ENCODE measurements at places on chromosomes 16 and 17.

DNA sequence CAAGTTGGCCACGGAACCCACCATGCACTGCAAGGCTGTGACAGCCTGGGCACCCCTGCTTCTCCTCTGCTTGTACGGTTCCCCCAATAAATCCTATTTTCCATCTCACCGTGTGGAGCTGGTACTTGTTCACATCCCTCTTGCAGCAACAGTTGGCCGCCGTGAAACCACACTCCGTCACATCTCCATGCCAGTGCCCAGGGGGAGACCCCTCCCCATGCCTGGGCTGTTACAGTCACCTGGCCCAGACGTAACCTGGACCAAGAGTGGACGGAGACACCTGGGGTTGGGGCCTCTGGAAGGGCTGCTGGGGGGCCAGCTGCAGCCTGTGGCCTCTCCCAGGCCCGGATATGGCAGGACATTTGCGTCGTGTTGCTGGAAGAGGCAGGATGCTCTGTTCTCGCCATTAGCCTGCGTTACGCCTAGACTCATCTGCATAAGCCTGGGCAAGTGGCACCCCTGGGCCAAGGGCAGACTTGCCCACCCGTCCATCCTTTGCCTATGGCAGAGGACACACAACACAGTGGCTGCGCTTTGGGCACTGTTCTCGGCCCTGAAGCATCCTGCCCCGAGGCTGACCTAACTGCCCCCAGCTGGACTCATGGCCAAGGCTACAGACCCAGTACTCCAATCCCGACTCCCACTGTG is 14.2 kb upstream of the KREMEN2 start:
- DNase-seq = no peak

DNA sequence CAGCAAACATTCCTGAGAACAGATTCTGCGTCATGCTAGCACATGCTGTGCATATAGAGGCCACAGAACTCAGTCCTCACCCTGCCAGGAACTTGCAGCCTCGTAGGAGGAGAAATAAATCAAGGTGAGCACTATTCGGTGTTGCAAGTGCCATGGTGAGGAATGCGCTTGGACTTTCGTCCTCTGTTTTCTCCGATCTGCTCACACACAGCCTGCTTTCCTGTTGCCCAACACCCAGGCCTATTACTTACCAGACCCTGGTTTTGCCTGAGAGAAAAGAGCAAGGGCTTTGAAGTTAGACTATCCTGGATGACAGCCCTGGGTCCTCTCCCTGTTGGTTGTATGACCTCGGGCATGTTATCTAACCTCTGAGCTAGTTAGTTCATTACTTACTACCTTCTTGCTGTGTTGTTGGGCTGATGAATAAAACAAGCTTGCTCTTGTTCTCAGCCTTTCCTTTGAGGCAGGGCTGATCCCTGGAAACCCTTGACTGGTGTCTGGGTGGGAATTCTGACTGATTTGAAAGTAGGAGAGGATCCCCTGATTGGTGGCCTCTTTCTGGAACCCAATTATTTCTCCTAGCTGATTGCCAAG is 2.9 kb downstream of the ACSF2 start:
- no peak for DNase-seq

DNA sequence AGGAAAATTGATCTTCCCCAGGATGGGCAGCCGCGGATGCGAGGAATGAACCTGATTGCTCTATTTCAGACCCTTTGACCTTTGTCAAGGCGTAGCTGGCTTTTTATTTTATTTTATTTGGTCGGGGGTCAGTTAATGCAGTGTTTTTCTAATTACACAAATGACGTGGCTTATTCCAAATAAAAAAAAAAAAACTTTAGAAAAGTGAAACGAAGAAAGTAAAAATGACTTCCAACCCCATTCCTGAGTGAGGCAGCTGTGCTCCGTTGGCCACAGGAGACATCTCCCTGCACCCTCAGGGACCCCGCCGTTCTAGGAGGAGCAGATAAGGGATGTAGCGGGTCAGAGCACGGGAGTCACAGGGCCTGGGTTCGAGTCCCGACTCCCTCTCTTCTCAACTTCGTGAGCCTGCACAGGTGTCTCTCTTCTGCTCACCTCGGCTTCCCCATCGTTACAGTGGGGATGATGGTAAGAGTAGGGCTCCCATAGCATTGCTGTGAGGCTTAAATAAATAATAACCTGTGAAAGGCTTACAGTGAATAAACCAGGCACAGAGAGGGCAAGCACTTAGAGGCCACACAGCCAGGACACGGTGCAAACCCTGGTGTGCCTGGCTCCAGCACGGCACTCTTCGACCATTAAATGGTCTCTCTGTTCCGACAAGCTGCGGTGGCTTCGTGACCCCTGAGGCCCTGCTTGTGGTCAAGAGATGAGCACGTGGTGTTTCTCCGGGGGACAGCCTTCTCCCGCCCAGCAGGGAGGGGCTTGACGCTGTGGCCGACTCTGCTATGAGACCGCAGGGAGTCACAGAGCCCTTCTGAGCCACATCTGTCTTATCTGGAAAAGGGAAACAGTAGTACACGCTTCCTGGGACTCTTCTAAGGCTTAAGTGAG is 10.2 kb downstream of the FOXF1 start:
- DNase-seq = no peak

- DNase-seq = no peak
Measured at GRCh38 chr16:11003141-11003540, 58.8 kb downstream of the CLEC16A start.

DNA sequence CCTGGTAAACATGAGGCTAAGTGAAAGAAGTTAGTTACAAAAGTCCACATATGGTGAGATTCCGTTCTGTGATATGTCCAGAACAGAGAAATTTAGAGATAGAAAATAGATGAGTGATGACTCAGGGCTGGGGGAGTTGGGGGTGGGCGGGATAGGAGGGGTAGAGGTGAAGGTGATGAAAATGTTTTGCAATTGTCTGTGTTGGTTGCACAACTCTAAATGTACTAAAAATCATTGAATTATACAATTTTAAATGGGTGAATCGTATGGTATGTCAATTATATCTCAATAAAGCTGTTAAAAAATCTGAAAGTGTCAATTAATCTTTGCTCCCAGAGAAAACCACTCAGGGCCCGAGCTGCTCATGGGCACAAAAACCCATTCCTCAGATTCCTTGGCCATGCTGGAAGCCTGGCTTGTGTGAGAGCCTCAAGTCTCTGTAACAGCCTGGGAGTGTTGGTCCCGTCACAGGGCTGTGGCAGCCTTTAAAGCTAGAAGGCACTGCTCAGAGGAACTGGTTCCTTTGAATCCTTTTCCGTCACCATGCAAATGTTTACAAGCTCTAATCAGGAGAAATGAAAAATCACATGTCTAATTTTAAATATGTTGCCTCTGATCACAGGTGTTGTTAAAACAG is 225.3 kb downstream of the WWOX start:
- no peak for DNase-seq

DNA sequence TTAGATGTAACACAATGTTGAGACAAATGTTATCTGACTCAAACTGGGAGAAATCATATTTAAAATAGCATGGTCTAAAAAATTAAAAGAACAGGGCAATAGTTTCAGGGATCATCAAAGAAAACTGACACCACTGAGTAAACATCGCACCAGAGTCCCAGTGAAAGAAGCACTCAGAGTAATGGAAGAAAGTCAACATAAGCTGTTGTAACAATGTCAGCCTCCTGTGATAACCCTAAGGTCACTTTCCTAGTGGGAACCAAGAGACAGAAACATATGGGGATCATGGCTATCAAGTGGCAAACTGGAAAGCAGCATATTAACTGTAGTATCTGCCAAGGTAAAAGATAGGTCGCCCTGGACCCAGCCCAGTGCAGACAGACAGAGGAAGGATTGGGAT is 160.8 kb downstream of the CA10 start:
- DNase-seq = no peak

- DNase-seq = no peak
Measured at GRCh38 chr16:78353640-78354275, 254.3 kb downstream of the WWOX start.

DNA sequence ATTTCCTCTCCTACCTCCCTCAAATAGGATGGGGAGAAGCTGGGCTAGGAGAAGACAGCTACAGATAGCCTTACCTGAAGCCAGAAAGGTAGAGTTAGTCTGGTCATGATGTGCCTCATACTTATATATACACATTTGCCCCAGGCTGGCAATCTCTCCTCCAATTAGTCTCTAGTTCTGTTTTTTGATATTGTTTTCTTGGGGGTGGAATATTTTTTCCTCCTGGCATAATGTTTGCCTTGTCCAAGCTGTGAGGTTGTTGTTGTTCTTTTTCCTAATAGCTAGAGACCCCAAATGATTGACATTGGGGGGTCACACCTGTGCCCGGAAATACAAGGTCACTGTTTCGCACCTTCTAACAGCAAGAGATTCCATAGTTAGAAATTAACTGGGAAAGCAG is at the start of gene UMOD:
Gene UMOD, minus strand, starts transcription at position 101 of the 400 bp plus-strand sequence. CDS start 1,978 bp downstream, outside the sequence.
- DNase-seq = no peak

- DNase-seq = no peak
Measured at GRCh38 chr17:8038954-8039610, at the start of gene ALOX15B. TSS of gene ALOX15B (plus strand) at chr17:8039059. CDS start at chr17:8039156, 97 bp downstream.

DNA sequence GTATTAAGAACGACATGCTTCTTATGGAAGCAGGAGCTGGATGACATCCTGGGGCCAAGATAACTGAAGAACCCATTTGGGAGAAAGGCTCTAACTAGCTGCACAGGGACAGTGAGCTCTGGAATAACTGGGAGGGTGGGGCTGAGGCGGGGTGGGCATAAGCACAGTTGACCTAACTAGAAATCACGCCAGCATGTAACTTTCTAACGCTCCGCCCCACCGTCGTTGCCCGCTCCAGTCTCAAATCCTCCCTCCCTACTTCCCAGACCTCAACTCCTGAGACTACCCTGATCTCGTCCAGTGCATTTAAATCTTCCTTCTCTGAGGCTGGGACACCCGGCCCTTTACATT is 436 bp downstream of the PHB1 start:
- DNase-seq = no peak

GRCh38 chr16:78258375-78259065 is 159.1 kb downstream of the WWOX start:
- no peak for DNase-seq

Data from activated T-helper 9 cell treated with anti-CD3 and anti-CD28 coated beads, Interleukin-2, amount 50 U/mL, for 16 hours (primary cell).